Iris pigment epithelial cell (primary cell): ENCODE measurements at places on chromosomes 6 and 20.

GRCh38 chr6:133707456-133707855 lies 181.5 kb upstream of the TCF21 start:
- DNase-seq = peak; percentile 98

- DNase-seq = no peak
Observed at GRCh38 chr6:143549221-143549948, 37.9 kb upstream of the FUCA2 start.

GRCh38 chr20:36105711-36106226 lies 48.8 kb upstream of the EPB41L1 start:
- no peak for DNase-seq

DNA sequence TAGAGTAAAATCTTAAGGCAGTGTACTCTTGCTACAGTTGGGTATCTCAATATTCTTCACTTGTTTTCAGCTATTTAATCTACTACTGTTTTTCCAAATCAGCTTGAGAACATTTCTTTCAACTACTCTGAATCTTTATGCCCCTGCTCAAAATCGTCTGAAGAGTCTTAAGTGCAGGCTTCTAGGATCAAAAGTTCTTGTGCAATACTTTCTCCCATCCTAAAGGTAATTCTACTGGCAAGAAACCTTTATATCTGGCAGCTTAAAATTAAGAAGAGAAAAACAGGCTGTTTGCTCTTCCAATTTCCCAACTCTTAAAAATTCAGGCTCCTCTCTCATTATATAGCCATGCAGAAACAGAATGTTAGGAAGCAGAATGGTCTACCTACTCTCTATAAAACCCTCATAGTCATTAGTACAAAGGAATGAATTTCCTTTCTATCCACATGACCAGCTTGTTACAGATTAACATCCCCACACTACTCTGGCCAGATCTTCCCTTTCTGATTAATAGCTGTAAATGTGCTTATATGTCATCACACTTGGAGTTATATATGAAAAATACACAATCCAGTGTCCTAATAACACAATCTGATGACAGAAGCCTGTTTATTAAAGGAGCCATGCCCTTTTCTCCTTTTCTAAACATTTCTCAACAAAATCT lies 122.2 kb upstream of the FAM184A start:
- DNase-seq = no peak

- no peak for DNase-seq
Observed at GRCh38 chr6:3221578-3221977, 5.9 kb downstream of the TUBB2B start.

GRCh38 chr20:61830241-61830930 lies 235.3 kb downstream of the TAF4 start:
- DNase-seq = no peak

DNA sequence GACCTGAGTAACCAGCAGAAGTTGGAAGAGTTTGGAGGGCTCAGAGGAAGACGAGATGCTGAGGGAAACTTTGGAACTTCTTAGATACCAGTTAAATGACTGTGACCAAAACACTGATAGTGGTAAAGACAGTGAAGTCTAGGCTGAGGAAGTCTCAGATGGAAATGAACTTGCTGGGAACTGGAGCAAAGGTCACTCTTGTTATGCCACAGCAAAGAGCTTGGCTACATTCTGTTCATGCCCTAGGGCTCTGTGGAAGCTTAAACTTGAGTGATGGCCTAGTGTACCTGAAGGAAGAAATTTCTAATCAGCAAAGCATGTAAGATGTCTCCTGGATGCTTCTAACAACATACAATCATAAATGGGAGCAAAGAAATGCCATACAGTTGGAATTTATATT lies 24.7 kb downstream of the WDR27 start:
- DNase-seq = peak; percentile 41

DNA sequence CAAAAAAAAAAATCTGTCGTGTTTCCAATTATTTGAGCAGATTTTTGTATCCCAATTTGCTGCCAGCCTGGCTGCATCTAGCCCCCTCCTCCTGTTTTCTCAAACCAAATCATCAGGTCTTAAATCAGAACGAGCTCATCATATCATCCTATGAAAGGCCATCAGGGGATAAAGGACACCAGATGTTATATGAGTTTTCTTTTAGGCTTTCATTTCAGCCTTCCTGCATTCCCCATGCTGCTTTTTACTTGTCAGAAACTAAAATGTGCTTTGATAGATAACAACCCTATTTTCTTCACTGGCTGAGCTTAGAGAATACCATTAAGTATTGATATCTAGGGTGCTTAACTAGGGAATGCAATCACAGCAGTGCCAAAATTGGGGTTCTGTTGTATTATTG lies 968.4 kb upstream of the SLC35B3 start:
- no peak for DNase-seq

- DNase-seq = peak; percentile 8
Observed at GRCh38 chr20:1509237-1509636, 18.0 kb upstream of the SIRPB2 start.
